ENCODE measurements at places on chromosomes 1 and 21.
A peak's percentile ranks its signal among the peaks of the same experiment; 100 is the strongest.

DNA sequence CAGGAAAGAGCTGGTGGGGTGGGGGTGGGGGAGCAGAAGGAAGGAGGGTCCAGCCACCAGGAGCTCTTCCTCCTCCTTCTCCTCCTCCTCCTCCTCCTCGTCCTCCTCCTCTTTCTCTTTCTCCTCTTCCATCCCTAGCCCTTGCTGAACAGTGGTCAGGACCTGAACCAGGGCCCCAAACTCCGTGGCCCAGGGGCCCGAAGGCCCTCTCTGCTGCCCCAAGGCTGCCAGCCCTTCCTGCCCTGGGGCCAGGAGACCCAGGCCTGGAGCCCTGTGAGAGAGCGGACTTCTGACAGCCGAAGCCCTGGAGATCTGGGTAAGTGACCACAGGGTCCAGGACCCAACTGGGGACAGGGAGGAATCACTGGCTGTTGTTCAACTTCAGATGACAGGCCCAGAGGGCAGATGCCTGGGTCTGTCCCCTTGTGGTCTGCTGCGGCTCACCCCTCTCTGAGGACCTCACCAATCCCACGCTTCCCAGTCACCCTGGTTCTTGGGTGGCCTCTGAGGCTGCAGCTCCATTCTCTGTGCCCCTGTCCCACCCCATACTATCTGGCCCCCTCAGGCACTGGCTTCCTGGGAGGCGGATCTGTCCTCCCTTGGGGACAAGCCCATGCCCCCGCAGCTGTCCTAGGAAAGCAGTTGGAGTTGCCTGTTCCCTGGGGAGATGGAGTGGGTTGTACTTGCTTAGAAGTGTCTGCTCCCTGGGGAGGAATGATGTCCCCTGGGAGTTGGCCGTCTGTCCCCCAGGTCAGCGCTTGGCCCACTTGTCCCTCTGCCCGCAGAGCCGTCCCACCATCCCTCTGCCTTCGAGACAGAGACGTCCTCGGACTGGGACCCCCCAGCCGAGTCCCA is 51.8 kb downstream of the VWA5B1 start:
- DNase-seq: no peak

DNA sequence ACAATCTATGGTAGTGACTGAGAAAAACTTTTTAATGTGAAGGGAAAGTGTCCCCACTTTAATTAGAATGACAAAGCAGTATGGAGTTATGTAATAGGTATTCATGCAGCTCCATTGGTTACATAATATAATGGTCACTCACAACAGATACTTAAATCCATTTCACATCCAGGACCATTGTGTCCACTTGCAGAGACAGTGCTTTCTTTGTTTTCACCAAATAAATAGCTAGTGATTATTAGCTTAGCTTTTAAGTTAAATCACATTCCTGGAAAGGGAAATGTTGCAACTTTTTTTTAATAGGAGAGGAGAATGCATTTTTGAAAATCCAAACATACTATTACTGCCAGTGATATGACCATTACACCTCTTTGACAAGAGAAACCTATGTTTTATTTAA is 22.9 kb downstream of the RGL1 start:
- DNase-seq: no peak

DNA sequence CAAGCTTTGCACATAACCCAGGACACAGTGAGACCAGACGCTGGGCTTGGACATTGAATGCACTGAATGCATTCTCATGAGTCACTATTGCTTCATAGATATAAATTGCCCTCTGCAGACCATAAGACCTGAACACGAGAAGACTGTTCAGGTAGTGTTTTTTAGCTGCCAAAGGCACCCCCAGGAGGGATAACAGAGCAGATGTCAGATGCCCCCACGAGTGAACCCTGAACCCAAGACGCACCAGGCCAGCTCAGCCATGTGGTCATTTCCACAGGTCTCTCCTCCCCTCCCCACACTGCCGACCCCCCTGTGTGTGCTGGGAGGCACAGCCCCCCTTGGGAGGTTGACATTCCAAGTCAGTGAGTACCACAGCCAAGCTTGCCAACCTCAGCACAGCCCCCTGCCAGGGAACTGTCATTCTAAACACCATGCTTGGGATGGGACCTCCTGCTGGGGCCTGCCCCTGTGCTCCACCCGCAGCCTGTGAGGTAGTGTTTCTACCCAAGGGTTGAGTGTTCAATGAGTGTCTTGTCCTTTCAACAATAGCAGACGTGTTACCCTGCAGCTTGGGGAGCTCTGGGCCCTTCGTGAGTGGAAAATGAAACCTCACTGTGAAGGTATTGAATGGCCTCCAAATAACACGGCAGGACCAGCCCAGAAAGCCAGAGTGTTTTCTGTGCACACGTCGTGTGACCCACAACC is 68.2 kb downstream of the PSMG1 start:
- DNase-seq: no peak

DNA sequence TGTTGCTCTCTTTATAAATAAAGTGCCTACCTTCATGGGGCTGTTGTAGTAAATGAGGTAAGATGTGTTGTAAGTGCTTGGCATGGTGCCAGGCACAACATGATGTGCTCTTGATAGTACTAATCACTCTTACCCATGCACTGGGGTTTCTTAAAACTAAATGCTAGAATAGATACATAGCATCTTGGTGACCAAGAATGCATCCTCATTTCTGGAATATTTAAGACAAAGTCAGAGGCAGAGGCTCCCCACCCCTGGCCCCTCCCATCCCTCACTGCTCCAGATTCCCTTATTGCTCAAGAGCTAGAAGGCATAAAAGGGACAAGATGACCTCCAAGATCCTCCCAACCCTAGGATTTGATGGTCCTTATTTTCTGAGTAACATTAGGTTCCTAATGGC is 61.3 kb downstream of the GLUL start:
- no peak for DNase-seq

GRCh38 chr1:109914587-109915240 is 4.1 kb downstream of the CSF1 start:
- no peak for DNase-seq

- DNase-seq: no peak
Measured at GRCh38 chr1:183636783-183637182, 1.2 kb upstream of the ARPC5 start.

- DNase-seq: peak; percentile 99
Measured at GRCh38 chr1:1305300-1306069, 2.2 kb downstream of the ACAP3 start.

DNA sequence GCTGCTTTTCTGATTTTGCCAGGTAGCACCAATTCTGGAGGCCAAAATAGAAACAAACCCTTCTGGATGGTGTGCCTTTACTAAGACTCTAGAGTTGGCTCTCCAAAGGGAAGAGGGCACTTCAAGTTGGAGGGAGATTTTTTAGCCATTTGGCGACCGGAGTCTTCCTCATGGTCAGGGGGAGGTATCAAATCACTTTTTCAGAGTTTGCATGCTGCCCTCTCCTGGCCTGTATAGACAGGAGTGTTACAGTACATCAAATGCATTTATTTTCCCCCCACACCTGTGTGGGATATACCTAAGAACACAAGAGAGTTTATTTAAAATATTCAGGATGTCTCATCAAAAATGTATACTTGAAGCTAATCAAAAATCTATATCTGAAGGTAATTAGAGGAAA is 3.2 kb downstream of the GREM2 start:
- DNase-seq: peak; percentile 19

DNA sequence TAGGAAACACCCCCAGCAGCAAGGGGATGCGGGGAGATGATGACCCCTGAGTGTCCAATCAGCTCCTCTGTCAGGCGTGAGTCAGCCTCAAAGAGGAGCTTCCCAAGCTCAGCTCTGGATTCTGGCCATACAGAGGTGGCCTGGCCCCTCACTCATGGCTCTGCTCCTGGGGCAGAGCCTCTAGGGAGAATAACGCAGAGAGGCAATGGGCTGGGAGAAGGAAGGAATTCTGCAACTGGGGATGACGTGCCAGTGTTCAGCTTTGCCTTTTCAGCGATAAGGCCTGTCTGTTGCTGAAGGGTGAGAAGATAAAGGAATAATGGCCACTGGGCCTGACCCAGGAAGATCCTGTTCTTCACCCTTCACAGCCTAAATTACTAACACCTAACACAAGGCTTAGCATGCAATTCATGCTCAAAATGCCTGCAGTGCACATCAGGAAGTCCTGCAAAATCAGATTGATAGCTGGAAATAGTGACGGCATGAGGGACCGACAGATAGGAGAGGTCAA is 92.2 kb downstream of the TBX19 start:
- no peak for DNase-seq

GRCh38 chr1:220566869-220567268 is 38.9 kb downstream of the MARK1 start:
- no peak for DNase-seq

DNA sequence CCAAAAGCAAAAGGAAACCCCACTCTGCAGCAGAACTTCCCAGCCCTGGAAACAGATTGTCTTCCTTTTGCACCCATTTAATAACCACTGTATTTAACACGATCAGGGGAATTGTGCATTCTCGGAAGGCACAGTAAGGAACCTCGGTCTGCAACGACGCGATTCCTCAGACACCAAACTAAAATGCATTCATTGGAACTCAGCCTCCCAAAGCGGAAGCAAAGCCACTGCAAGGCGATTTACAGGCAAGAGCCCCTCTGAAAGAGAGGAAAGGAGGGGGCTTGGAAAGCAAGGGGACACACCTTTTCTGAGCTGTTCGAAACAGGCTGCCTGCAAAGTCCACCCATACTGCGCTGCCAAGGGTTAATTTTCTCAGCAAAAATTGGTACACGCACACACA is 297.7 kb downstream of the OMA1 start:
- no peak for DNase-seq

DNA sequence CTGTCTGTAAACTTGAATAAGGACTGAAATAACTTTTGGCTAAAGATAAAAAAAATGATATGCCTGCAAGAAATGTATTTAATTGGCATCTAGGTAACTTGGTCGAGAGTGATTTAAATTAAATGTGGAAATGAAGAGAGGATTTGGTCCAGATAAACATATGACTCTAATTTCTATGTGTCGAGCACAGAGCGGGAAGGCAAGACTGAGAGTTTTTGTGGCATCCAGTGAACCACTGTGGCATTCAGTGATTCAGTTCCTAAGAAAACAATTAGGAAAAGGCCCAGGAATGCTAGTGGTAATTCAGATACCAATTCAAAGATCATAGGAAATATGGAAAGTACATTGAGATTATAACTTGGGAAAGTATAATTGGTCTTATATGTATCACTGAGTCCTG is 39.6 kb downstream of the PDE4B start:
- no peak for DNase-seq

DNA sequence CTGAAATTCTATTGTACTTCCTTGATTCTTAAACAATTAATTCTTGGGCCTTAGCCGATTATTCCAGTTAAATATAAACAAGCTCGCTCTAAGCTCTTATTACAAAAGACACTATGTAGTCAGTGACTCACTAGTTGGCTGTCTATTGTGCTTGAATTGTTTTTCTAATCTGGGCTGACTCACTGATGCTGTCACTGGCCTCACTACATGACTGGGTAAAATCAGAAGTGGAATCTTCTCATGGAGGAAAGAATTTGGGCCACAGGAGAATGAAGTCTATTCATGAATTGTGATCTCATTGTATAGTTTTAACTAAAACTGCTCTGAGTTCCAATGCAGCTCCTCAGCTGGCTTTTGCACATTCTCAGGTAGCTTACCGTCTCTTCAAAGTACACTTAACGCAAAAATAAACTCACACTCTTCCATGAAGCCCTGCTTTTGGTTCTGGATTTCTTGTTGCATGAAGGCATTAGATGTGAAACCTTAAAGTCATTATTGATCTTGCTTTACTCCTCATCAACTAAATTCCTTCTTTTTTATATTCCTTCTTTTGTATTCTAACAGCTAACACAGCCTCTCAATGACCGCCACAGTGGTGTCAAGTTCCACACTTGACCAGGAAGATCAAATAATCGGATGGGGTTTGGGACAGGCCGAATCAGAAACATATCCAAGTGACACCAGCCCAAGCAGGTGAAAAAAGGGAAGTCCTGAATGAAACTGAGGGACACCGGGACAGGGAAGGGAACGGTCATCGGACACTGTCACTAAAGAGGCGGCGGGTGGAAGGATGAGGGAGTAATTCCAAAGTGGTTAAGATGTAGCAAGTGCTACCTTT is 80.9 kb upstream of the LBR start:
- no peak for DNase-seq

- DNase-seq: no peak
Measured at GRCh38 chr1:69587391-69587790, 19.7 kb downstream of the LRRC7 start.

- DNase-seq: no peak
Measured at GRCh38 chr1:230510496-230510895, 84.4 kb upstream of the PGBD5 start.

GRCh38 chr1:6271554-6271953 is 10.7 kb upstream of the GPR153 start:
- DNase-seq: no peak

DNA sequence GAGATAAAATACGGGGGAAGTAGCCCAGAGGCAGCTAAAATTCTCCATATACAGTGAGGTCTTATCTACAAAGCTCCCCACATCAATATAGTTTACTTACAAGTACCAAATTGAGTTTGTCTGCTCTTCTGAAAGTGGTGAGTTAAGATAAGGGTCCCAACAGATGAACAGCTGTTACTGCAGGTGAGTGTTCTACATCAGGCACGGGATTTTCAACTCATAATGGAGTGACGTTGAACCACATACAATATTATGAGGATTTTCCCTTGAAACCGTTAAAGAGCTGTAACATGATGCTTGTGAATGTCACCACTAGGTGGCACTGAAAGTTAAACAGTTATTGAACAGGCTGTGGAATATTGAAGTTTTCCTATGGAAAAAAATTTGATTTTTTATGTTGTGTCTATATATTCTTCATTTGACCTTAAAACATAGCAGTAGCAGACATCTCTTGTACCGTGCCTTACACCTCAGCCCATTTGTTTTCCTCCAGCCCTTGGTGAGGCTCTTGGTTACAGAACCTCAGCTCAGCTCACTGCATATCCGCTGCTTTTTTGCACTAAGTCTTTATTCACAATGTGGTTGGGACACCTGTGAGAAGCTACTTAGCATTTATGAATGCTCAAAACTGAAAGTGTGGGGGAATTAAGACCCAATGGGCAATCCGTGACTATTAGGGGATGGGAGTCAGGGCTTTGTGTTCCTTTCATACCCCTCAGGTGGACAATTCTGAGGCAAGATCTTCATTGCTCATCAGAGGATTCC is 23.2 kb downstream of the CD1D start:
- peak; percentile 54 for DNase-seq

GRCh38 chr1:56508523-56508983 is 70.8 kb downstream of the PLPP3 start:
- DNase-seq: peak; percentile 30

- no peak for DNase-seq
Measured at GRCh38 chr1:2819831-2820730, 18.6 kb upstream of the TTC34 start.

All from RPMI8226 (cell line).